ENCODE measurements at places on chromosomes 3 and 15. TPM values are rescaled to one million over a fixed set of nuclear protein-coding genes. Genes with fewer than 3 reads are reported as not detected.

GRCh38 chr3:141150081-141150830 lies 81.4 kb upstream of the PXYLP1 start:
- no peaks in the 10 kb centered on the region for H3K36me3 ChIP-seq
- no peaks in the 10 kb centered on the region for H3K27me3 ChIP-seq
- no peak overlapping the region for H3K27ac ChIP-seq

GRCh38 chr3:125261031-125261430 lies 48.5 kb upstream of the SLC12A8 start:
- H3K27me3 ChIP-seq: no peaks in the 10 kb centered on the region
- H3K4me1 ChIP-seq: no peaks in the 10 kb centered on the region
- H3K27ac ChIP-seq: no peak overlapping the region
- H3K36me3 ChIP-seq: peaks cover 2% of the 10 kb centered on the region

Gene SLC15A2
- 2.0 TPM for total RNA-seq

GRCh38 chr3:144585408-144585807 lies 613.8 kb downstream of the DIPK2A start:
- no peak overlapping the region for H3K4me3 ChIP-seq
- H3K36me3 ChIP-seq: no peaks in the 10 kb centered on the region
- H3K27me3 ChIP-seq: no peaks in the 10 kb centered on the region

Gene GHSR
- not detected for total RNA-seq

DNA sequence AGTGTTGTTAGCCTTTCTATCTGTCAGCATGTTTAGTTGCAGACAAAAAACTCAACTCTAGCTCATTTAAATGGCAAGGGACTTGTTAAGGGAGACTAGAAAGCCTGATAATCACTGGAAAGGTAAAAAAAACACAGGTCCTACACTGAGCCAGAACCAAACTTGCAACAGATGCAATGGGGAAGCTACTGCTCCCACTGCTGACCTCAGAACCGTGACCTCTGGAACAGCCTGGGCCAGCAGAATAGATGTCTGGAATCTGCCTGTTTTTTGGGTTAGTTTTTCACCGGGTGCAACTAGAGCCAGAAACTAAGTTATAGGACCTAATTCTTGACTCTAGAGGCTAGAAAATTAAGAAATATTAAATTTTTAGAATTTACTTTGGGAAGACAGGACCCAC lies 32.5 kb upstream of the ARL14 start:
- H3K27ac ChIP-seq: no peak overlapping the region
- no peak overlapping the region for H3K4me3 ChIP-seq
- DNase-seq: no peak
- no peaks in the 10 kb centered on the region for H3K4me1 ChIP-seq
- H3K27me3 ChIP-seq: no peaks in the 10 kb centered on the region

DNA sequence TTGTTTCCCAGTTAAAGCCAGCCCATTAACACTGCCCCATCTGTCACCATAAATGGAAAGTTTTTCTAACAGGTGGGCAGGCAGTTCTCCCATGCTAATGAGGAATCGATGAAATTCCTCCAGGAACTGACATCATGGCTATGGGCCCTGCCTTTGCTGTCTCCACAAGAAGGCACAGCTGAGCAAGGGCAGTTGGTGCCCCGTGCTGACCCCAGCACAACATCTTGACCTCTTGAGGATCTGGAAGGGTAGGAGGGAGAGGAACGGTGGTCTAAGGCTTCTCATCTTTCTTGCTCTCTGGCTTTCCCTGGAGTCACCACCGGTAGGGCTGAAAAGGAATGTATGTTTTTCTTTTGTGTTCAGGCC lies 46.7 kb downstream of the CHCHD6 start:
- H3K27me3 ChIP-seq: no peaks in the 10 kb centered on the region
- peak; percentile 41 for DNase-seq
- H3K27ac ChIP-seq: no peak overlapping the region
- H3K36me3 ChIP-seq: no peaks in the 10 kb centered on the region
- no peak overlapping the region for H3K4me3 ChIP-seq

DNA sequence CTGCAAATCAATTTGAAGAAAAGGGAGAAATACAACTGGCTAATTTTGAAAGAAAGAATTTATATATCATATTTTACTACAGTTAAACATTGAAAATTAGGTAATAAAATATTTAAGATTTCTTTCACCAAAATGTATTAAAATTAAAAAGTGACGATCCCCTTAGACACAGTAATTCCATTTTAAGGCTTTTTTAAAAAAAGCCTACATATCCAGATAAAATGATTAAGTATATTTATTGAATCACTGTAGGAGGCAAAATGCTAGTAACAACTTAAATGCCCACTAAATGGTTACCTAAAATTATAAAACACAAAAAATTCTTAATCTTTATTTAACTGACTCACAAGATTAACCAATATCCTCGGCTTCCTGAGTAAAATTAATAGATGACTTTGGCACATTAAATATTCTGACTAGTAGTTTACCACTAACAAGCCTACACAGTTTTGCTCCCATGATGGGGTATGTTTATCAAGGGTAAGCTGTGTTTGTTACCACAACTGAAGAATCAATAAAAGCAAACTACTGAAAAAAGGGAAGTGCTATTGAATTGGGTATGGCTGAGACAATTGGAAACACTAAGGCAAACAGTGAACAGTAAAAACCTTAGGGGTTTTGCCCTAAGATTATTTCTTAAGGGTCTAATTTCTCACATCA lies 28.4 kb downstream of the ANKRD28 start:
- no peaks in the 10 kb centered on the region for H3K27me3 ChIP-seq
- DNase-seq: no peak
- no peaks in the 10 kb centered on the region for H3K4me1 ChIP-seq
- no peaks in the 10 kb centered on the region for H3K36me3 ChIP-seq
- H3K27ac ChIP-seq: no peak overlapping the region

DNA sequence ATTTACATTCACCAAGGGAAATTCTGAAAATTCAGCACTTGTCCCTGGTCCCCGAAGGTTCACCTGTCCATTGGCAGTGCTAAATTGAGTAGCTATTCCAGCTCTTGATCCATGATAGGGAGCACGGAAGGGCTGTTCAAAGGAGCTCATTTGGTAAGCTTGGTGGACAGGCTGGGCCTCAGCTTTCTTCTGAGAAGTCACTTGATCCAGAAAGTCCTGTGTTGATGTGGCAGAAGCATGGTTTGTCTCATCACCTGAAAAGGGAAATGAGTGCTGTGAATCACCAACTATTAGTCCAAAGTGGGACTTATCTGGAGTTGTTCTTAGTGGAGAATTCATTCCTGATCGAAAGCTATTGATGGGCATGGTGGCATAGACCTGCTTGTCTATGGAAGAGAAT lies 19.9 kb upstream of the SLC12A8 start:
- peaks cover 6% of the 10 kb centered on the region for H3K36me3 ChIP-seq
- H3K27me3 ChIP-seq: no peaks in the 10 kb centered on the region
- H3K27ac ChIP-seq: no peak overlapping the region
- no peak for DNase-seq
- no peak overlapping the region for H3K4me3 ChIP-seq

GRCh38 chr3:36926292-36926897 lies 18.5 kb downstream of the TRANK1 start:
- 0 out of 2 replicates have a peak, but pooled peaks cover 4% of the 10 kb centered on the region for H3K4me1 ChIP-seq
- DNase-seq: no peak
- H3K27ac ChIP-seq: no peak overlapping the region

Gene NTRK3
- 4.6 TPM for total RNA-seq

Gene EOMES
- 0.47 TPM for total RNA-seq

- no peak for DNase-seq
- no peaks in the 10 kb centered on the region for H3K27me3 ChIP-seq
- H3K36me3 ChIP-seq: no peaks in the 10 kb centered on the region
- no peak overlapping the region for H3K4me3 ChIP-seq
- H3K27ac ChIP-seq: no peak overlapping the region
These were observed 32.0 kb upstream of the PRICKLE2 start for GRCh38 chr3:64257100-64257755.
